ENCODE measurements at places on chromosomes 2 and 18.
A peak's percentile ranks its signal among the peaks of the same experiment; 100 is the strongest.

- no peak for DNase-seq
Observed at GRCh38 chr2:180660881-180661685, 319.3 kb upstream of the UBE2E3 start.

DNA sequence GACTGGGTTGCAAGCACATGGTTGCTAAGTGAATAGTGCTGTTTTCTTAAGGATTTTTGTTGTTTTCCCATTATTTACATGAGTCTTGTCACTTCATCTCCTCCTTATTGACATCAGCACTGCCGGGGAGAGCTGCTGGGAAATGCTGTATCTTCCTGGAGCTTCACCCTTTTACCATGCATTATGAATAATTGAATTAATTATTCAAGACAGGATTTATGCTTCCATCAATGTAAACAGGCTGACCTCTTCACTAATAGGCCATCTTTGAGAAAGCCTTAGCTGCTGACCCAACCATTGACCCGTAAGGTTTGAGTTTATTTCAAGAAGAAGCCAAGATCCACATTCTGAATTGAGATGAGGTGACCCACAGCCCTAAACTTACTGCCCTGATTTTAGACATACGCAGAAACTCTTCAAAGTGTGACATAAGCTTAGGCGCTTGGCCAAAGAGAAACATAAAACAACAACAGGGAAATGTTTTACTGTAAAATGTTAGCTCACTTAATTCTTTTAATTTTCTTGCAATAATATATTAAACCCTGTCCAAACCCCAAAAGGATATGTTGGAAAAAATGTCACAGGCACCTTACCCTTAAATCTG lies 365.5 kb upstream of the SYT4 start:
- DNase-seq = no peak

DNA sequence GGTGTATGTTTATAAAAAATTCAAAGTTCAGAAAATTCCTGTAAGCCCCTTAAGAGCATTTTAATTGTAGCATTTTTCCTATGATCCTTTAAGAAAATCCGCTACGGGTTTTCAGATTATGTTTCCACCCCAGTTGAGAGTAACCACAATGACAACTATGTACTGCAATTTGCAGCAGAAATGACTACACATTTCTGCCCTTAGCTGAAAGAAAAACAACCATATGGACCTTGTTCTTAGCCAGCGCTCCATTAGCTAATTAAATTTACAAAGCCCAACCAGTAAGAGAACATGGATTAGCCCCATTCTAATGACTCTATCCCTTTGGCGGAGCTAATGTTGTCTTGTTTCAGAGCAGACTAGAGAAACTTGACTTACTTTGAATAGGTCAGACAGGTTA lies 247.6 kb downstream of the SLC8A1 start:
- no peak for DNase-seq

GRCh38 chr18:75276818-75277609 lies 66.4 kb downstream of the TSHZ1 start:
- DNase-seq = no peak

- DNase-seq = no peak
Observed at GRCh38 chr2:239828192-239828972, 196.8 kb downstream of the NDUFA10 start.

DNA sequence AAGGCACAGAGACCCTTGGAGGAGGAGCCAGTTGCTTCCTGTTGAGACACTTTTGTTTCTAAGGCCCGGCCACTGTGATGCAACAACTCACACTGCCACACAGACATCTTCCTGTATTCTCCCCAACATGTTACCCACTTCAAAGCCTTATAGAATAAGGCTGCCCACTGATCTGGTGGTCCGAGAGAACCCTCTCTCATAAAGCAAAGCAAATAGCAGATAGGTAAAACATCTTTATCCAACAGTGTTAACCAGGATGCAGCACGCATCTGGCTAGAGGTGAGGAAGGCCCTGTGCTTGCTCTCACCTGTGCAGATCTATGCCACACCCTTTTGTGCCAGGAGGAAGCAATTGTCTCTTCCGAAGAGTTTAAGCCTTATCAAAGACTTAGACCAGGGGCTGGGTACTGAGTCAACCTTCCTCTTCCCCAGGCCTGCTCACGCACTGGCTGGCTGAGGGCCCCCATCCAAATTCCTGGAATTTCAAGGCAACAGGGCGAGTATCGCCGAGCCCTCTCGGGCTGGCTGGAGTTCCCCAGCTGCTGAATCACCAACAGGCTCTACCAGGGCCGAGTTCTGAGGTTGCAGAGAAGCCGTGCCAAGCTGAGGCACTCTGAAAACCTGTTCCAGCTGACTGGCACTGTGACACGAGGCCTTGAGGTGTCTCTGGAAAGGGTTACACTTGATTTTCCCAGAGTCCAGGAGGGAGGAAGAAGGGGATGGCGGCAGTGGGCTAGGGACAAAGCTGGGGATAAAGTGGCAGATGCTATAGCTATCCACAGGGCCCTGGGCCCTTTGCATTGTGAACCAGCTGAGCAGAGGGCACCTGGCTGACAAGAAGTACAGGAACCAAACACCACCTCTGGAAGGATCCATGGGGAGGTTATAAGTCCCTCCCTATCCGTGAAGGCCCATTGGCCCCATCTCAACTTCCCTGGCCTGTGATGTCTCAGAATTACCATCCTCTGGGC lies 29.3 kb downstream of the TGFA start:
- peak; percentile 53 for DNase-seq

DNA sequence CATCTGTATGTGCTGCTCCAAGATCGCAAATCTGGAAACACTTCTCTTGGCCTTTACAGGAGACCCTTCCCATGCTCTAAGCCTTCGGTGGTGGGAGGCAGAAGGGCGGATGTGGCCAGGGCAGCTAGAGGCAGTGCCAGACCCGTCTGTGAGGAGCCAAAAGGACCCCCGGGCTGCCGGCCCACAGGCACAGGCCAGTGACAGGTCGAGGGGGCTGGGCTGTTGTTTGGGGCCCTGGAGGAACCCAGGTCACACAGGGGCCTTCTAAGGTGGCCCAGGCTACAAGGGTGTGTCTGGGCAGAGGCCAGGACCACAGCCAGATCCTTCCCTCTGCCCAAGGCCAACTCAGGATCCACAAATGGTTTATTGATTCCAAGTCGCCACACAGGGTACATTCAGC lies 49.4 kb downstream of the SLC66A2 start:
- DNase-seq = no peak

- DNase-seq = no peak
Observed at GRCh38 chr2:150427298-150427697, 60.2 kb downstream of the RND3 start.

DNA sequence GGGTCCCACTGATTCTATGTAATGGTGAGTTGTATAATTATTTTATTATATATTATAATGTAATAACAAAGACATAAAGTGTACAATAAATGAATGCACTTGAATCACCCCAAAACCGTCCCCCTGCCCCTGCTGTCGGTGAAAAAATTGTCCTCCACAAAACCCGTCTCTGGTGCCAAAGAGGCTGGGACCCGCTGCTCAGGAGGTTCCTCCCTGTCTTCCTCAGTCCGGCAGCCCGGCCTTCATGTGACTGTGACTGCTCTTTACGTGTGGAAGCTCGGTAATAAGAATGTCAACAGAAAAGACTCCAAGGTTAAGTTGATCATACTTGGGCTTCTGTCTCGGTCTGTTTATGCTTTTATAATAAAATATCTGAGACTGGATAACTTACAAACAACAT lies 32.7 kb upstream of the ADNP2 start:
- no peak for DNase-seq

DNA sequence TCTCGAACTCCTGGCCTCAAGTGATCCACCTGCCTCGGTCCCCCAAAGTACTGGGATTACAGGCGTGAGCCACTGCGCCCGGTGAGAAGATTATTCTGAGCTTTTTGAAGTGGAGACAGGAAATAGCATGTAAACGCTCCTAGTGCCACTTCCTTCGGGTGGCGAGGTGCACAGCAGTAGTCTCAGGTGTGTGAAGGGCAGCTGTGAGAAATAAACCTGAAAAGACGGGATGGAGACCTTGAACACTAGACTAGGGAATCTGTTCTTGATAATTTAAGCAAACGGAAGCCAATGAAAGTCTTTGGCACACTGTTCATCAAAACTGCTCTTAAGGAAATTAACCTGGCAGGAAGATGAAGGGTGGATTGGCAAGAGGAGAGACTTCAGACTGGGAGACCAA lies 439 bp upstream of the PLEKHH2 start:
- DNase-seq = no peak

DNA sequence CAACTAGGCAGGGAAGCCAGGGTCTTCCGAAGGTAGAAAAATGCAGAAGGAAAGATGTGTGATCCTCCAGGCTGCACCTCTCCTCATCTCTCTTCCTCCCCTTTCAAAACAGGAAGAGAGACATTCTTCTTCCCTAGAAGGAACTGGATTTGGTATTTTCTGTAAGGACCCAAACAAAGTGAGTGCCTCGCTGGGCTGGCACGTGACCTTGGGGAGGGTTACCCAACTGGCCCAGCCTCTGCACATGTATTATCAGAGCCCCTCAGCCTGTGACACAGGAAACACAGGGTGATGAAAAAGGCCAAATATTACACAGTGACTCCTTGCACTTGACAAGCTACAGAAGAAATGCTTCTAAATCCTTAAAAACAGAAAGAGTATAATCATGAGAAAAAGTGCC lies 2.3 kb downstream of the HJURP start:
- no peak for DNase-seq

GRCh38 chr18:13606604-13607254 lies 119.6 kb downstream of the FAM210A start:
- no peak for DNase-seq

- no peak for DNase-seq
Observed at GRCh38 chr18:48051945-48052840, 121.7 kb upstream of the SMAD2 start.

DNA sequence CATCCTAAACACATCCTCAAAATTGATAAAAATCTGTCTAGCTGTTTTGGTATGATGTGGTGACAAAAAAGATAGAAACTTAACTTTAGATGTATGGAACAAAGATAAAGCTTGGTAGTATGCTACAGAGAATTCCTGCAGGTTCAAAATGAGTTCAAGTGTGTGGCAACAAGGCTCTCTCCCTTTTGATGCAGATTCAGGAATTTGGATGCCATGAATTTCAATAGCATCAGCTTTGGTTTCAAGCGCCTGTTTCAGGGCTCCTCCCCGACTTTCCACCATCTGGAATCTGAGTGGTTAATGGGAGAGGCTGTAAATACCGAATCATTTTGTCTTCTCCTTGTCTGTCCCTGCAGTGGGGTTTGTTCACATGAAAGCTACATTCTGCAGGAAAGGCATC lies 180.6 kb downstream of the MTX2 start:
- DNase-seq = no peak

DNA sequence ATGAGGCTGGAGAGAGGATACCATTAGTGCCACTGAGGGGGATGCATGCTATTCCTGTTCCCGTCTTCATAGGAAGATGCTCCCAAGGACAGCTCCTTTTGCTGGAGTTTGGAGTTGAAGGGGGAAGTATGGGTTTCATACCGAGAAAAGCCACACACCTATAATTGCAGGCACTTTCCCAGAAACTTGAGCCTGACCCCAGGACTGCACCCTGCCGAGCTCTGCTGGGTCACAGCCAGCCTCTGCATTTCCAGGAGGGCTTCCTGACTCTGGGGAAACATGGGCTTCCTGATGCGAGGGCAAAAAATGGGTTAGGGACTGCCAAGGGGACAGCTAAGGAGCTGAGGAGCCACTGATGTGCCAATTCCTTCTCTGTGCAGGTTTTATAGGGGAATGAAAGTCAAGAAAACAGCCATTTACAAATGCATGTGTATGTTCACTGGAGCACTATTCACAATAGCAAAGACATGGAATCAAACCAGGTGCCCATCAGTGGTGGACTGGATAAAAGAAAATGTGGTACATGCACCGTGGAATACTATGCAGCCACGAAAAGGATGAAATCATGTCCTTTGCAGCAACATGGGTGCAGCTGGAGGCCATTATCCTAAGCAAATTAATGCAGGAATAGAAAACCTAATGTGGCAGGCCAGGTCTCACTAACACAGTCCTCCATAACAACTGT lies 104.5 kb downstream of the ACAA2 start:
- DNase-seq = no peak
